ENCODE measurements at places on chromosomes 2 and 18.

GRCh38 chr2:26952374-26952773 lies 18.1 kb upstream of the MAPRE3 start:
- no peak for DNase-seq

DNA sequence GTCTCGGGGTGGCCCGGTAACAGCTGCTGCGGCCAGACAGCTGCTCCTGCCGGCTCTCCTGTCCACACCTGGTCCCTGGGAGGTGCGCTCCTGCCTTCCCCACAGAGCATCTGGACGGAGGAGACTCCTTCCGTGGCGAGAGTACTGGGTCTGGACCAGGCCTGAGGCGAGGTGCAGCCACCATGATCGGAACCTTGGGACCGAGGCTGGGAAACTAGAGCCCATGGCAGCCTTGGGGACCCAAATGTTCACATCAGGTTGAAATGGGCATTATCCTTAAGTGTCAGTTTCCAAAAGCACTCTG lies 628 bp downstream of the GIGYF2 start:
- no peak for DNase-seq

- no peak for DNase-seq
Observed at GRCh38 chr2:190910341-190911136, 29.9 kb downstream of the GLS start.

GRCh38 chr2:147182260-147182659 lies 662.6 kb upstream of the ACVR2A start:
- no peak for DNase-seq

GRCh38 chr2:145846982-145847381 lies 1327.1 kb upstream of the ZEB2 start:
- no peak for DNase-seq

- no peak for DNase-seq
Observed at GRCh38 chr2:10006236-10007161, 36.9 kb upstream of the KLF11 start.

- DNase-seq = no peak
Observed at GRCh38 chr2:216308576-216308975, 63.7 kb downstream of the MARCHF4 start.

- DNase-seq = no peak
Observed at GRCh38 chr2:171459498-171459897, 25.5 kb downstream of the DCAF17 start.

- DNase-seq = no peak
Observed at GRCh38 chr2:209536363-209536762, 112.5 kb downstream of the MAP2 start.

- no peak for DNase-seq
Observed at GRCh38 chr2:149741646-149742045, 154.1 kb upstream of the MMADHC start.

- DNase-seq = no peak
Observed at GRCh38 chr2:220469201-220469600, 841.8 kb downstream of the SLC4A3 start.

- peak; percentile 48 for DNase-seq
Observed at GRCh38 chr18:79507546-79508480, 112.1 kb downstream of the NFATC1 start.

DNA sequence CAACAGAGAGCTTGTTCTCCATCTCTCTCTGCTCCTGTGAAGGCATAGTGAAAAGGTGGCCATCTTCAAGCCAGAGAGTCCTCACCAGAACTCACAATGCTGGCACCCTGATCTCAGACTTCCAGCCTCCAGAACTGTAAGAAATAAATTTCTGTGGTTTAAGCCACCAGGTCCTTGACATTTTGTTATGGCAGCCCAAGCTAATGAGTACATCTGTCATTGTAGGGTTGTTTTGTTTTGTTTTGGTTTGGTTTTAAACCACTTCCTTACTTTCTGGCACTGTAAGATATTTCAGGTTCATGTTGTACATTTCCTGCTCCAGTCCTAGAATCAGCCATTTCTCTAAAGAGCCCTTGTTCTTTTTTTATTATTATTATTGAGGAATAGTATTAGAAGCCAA lies 171.2 kb downstream of the CPS1 start:
- DNase-seq = no peak

DNA sequence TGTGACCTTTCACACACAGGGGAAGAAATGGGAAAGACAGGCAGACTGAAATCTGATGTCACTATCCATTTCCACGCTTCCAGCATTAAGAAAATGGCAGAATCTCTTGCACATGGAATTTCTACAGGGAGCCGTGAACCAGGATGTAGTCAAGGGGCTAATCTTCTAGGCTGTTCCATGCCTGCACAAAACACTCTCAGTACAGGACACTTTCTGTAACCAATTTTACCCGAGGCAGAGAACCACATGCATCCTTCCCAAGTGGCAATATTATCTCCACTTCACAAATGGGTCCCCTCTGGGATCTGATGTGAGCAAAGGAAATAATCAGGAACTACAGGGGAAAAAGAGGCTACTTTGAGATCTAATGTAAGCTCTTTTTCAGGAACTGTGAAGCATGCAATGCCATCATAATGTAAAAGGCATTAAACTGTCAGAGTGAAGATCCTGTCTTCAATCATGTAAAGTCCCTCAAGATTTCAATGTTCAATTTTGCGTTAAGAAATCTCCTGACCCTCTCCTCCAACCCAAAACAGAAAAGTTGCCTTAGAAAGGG lies 236.9 kb downstream of the RBM43 start:
- DNase-seq = no peak

DNA sequence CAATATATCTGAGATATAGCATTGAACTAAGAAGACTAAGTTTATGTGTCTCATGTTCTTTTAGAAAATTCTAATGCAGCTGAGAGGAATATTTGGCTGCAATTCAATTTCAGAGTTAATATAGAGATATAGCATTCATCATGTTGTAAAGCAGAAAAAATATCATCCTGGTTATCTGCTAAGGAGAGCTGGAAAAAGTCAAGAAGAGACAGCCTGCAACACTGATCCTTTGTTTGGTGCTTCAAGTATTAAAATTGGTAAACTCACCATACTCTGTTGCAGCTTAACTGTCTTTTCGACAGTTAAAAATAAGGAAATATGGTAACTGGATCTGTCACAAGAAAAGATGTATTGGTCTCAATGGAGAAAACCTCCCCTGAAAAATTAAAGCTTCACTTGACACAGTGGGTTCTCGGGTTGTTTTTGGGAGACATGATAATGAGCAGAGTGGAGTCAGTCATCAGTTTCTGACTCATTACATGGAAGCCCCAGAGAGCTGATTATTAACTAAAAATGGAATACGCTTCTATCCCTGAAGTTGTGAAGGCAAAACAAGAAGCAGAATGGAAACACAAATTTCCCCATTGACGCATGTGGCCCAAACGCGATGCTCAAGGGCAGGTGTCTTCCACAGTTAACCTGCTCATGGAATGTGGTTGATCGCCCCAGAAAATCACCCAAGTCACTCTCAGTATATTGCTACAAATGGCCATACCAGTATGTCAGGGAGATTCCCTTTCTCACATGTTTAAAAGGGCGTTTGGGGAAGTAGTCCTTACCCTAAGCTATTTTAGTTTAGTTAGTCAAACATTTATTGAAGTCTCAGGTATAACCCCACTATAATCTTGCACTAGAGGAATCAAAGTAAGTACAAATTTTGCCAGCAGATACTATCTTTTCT lies 8.2 kb downstream of the BCL2 start:
- DNase-seq = no peak

- no peak for DNase-seq
Observed at GRCh38 chr2:41905597-41906337, 142.1 kb upstream of the PKDCC start.

DNA sequence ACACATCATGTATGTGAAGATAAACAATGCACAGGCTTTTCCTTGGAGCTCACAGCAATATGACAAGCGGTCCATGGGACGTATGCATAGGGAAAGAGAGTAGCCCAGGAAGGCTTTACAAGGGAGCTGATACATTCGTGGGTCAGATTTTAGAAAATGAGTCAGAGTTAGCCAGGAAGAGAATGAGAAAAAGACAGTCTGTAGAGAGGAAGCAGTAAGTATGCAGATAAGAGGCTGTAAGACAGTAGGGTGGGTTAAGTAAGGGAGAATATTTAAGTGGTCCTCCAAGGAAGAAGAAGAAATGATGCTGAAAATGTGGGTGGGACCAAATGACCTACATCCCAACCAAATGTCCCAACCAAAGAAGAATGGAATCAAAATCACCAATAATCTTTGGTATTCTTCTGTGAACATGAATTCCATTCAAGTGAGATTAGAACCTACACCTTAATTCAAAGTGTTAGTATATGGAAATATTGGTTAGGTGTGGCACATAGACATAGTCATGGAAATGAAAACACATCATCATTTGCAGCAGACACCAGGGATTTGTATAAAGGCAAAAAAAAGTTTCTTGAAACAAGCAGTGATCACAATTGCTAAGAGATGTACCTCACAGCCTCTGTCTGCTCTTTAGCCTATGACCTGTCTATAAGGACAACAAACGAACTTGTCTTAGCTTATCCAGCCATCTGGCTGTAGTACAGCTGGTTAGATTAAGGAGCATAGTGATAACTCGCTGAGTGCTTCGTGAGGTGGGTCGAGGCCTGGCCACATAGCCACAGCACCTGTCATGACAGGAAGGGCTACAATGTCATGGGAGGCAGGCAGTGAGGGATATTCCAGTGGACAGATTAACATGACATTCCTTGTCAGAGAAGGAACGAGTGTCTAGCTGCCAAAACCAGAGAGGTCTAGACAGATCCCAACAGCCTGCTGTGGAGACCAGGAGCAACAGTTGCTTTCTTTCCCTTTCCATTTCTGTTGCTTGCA lies 133.6 kb downstream of the ALK start:
- no peak for DNase-seq

GRCh38 chr2:121273116-121273515 lies 11.9 kb downstream of the TFCP2L1 start:
- no peak for DNase-seq

DNA sequence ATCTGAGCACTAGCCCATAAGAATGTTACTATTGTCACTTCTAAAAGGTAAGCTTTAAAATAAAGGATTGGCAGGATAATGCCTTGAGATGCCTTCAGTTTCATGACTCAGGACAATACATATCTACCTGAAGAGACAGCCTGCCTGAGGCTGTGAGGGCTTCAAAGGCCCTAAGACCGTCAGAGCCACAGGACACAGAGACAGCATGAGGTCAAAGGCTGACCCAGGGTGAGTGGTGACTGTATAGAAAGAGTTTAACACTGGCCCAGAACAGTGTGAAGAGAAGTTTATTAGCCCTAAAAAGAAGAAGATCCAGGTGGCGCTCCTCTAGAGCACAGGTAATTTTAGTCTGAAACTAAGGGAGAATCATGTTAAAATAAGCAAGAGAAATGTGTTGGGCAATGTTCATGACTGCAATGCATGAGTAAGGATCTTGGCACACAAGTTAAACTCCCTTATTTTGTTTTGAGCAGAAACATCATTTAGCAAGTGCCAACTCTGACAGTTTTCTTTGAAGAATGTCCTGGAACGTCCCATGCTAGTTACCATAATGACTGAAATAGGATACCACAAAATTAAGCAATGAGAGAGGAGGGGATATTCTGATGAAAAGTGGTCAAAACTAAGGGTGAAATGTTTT lies 78.1 kb upstream of the FAM110C start:
- DNase-seq = no peak

- DNase-seq = no peak
Observed at GRCh38 chr2:240198226-240198625, 57.8 kb upstream of the OTOS start.

- DNase-seq = no peak
Observed at GRCh38 chr2:219525533-219526232, 11.4 kb downstream of the ASIC4 start.

- no peak for DNase-seq
Observed at GRCh38 chr2:215105607-215106354, 32.6 kb downstream of the ABCA12 start.

GRCh38 chr2:176502619-176503018 lies 233.4 kb downstream of the MTX2 start:
- no peak for DNase-seq

DNA sequence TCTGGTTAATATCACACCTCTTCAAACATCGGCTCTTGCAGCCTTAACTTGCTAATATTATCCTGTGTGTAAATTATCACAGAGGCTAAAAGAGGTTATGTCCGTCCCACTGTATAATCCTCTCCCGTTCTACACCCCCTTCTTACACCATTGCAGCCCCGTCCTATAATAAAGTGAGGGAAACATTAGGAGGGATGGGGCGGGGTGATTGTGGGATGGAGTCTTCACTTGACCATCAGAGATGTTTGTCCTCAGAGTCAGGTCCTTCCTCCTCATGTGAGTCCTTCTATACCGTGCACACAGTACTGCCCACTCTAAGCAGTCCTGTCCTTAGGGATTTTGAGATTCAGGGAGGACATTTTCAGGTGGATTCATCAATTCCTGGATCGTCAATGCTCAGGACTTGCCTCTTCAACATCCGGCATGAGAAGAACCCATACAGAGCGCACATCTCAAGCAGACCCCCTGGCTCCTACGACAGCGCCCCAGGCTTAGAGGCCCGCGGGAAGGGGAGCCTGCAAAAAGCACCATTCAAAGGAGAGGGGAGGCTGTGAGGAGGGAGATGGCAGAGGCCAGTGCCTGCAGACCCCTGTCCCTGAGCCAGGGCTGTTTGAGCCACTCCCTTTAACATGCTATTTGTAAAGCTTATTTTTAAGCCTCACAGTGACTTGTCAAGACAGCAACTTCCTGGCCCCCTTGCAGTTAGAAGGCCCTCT lies 42.8 kb upstream of the ASB18 start:
- DNase-seq = no peak

- DNase-seq = no peak
Observed at GRCh38 chr2:215624423-215624829, 188.6 kb upstream of the FN1 start.

DNA sequence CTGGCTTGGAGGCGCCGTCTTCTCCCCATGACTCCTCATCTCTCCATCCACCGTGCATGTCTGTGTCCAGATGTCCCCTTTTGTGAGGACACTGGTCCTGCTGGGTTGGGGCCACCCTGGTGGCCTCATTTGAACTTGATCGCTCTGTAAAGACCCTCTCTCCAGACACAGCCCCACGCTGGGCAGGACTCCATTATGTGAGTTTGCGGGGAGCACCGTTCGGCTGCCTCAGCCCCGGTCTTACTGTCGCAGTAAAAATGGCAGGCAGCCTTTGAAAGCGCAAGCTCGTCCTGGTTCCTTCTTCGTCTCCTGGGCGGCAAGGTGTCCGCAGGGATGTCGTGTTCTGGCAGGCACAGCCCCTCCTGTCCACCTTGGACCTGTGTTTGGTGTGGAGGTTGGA lies 17.7 kb downstream of the NFATC1 start:
- no peak for DNase-seq

- no peak for DNase-seq
Observed at GRCh38 chr2:134395779-134396178, 141.9 kb downstream of the MGAT5 start.

DNA sequence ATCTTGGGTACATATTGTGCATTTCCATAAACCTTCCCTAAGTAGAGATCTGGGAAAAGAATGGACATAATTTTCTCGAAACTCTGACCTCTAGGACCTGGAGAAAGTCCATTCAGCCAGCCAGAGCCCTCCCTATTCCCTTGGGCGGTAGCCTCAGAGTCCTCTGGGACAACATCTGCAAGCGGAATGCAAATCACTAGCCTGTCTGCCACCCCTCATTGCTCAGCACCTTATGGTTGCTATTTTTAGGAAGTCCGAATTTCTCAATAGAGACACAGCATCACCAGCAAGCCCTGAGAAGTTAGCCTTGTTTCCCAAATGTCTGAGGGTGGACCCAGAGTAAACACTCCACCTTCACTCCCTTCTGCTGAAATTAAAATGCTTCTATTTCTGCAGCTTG lies 17.6 kb upstream of the CD28 start:
- DNase-seq = no peak

Measured in substantia nigra (tissue), 51 donors.